CD8-positive, alpha-beta memory T cell (primary cell): ENCODE measurements at places on chromosomes 16 and 17. TPM values are rescaled to one million over a fixed set of nuclear protein-coding genes. Genes with fewer than 3 reads are reported as not detected.

- H3K27ac ChIP-seq: no peak overlapping the region
- H3K4me3 ChIP-seq: no peak overlapping the region
- no peak for DNase-seq
- peaks cover 24% of the 10 kb centered on the region for H3K4me1 ChIP-seq
These were observed 22.6 kb downstream of the CNTNAP1 start for GRCh38 chr17:42704837-42705494.

DNA sequence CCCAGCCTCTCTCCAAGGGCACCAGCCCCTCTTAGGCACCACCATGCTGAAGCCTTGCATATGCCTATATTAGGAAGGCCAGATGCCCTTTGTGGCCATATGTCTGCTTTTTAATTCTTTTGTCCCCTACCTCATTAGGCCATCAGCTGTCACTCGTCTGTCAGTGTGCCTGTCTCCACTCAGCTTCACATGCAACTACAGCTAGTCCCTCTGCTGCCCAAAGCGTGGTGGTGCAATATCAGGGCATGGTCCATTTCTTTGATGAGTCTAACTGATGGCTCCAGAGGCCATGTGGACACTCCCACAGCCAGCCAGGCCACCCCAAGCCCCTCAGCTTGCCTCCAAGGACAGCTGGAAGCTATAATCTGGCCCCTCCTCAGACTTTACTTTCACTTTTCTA is 36.3 kb downstream of the MYO18A start:
- no peaks in the 10 kb centered on the region for H3K27me3 ChIP-seq
- no peaks in the 10 kb centered on the region for H3K36me3 ChIP-seq
- no peak for DNase-seq
- H3K4me3 ChIP-seq: no peak overlapping the region
- no peak overlapping the region for H3K27ac ChIP-seq
- H3K4me1 ChIP-seq: peaks cover 44% of the 10 kb centered on the region

DNA sequence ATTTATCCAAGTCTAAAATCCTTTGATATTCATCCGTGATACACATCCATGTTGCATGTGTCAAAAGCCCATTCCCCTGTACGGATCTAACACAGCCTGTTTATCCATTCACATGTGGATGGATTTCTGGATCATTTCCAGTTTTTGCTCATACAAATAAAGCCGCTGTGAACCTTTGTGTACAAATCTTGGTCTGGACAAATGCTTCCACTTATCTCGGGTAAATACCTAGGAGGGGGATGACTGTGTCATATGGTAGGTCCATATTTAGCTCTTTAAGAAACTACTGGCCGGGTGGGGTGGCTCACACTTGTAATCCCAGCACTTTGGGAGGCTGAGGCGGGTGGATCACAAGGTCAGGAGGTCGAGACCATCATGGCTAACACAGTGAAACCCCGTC is 6.3 kb upstream of the TBCD start:
- no peak overlapping the region for H3K27ac ChIP-seq
- no peak overlapping the region for H3K4me3 ChIP-seq
- no peaks in the 10 kb centered on the region for H3K27me3 ChIP-seq
- no peaks in the 10 kb centered on the region for H3K4me1 ChIP-seq

- H3K4me3 ChIP-seq: no peak overlapping the region
- no peaks in the 10 kb centered on the region for H3K36me3 ChIP-seq
- DNase-seq: no peak
These were observed 11.0 kb upstream of the KATNB1 start for GRCh38 chr16:57724531-57724930.

DNA sequence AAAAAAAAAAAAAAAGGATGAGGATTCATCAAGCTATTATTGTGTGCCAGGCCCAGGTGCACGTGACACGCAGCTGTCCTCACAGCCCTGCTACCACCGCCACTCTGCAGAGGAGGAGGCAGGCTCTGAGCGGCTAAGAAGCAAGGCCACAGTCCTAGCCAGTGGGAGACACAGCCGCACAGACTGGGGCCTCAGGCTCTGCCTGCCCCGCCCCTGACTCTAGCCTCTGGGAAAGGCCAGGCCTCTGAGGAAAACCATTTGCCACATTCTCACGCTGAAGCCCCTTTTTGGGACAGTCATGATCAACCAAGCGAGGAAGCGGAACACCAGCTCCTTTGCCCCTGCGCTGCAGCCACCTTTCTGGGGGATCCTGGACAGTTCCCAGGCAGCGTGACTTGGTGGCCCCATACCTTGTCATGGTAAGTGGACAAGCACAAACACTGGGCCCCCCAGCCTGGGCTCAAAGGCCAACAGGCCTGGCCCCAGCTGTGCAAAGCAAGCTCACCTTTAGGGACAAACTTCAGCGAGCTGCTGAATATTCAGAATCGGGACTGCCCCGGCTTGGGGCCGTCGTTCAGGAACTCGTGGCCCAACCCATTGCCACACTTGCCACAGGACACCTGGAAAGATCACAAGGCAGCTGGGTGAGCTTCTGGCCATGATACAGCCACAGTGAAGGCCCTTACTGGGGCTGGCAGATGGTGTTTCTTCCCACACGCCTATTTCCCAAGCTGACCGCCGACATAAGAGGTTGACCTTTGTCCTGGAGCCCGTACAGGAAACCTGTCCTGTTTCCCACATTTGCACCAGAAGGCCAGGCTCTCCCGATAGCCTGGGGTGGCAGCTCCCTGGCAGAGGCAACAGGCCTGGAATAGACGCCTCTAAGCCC is 2.5 kb downstream of the MSRB1 start:
- H3K4me1 ChIP-seq: peaks cover 16% of the 10 kb centered on the region
- no peak for DNase-seq
- peaks cover 9% of the 10 kb centered on the region for H3K36me3 ChIP-seq

- peaks cover 4% of the 10 kb centered on the region for H3K27me3 ChIP-seq
- peak; percentile 6 for DNase-seq
- no peaks in the 10 kb centered on the region for H3K36me3 ChIP-seq
- peaks cover 13% of the 10 kb centered on the region for H3K4me1 ChIP-seq
- H3K4me3 ChIP-seq: peak overlapping the region; percentile 14
These were observed 11.4 kb upstream of the MRPS23 start for GRCh38 chr17:57861000-57861789.

- H3K27ac ChIP-seq: no peak overlapping the region
- no peak for DNase-seq
- H3K36me3 ChIP-seq: no peaks in the 10 kb centered on the region
- no peak overlapping the region for H3K4me3 ChIP-seq
These were observed 46.9 kb upstream of the SIAH1 start for GRCh38 chr16:48432136-48432535.

- no peak for DNase-seq
- no peaks in the 10 kb centered on the region for H3K27me3 ChIP-seq
- no peak overlapping the region for H3K4me3 ChIP-seq
- H3K4me1 ChIP-seq: no peaks in the 10 kb centered on the region
These were observed 42.4 kb upstream of the ZNF629 start for GRCh38 chr16:30829130-30830071.

GRCh38 chr17:41403404-41404023 is 6.1 kb upstream of the KRT31 start:
- H3K27ac ChIP-seq: no peak overlapping the region
- no peak for DNase-seq
- no peaks in the 10 kb centered on the region for H3K27me3 ChIP-seq
- no peak overlapping the region for H3K4me3 ChIP-seq

GRCh38 chr17:8125947-8126490 is 2.1 kb upstream of the HES7 start:
- DNase-seq: no peak
- peaks cover 7% of the 10 kb centered on the region for H3K27me3 ChIP-seq
- peaks cover 43% of the 10 kb centered on the region for H3K4me1 ChIP-seq
- no peaks in the 10 kb centered on the region for H3K36me3 ChIP-seq
- peak overlapping the region; percentile 24 for H3K27ac ChIP-seq

DNA sequence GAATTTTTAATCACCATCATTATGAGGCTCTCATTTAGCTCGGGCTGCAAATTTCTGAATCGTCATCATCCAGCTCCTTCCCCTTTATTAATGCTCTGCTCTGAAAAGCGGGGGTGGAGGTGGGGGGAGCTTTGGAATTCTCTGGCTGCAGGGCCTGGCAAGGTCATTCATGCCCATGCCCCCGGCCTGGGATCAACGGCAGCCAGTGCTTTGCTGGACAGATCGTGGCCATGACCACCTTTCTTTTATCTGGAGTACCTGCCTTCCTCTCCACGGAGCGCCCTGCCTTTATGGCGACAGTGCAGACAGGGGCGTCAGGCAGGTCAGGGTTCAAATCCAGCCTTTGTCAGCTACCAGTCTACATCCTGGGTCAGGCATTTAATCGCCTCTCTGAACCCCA is 5.1 kb upstream of the CPSF4L start:
- DNase-seq: no peak
- H3K4me1 ChIP-seq: no peaks in the 10 kb centered on the region
- no peak overlapping the region for H3K4me3 ChIP-seq
- H3K27ac ChIP-seq: no peak overlapping the region
- H3K36me3 ChIP-seq: no peaks in the 10 kb centered on the region
- no peaks in the 10 kb centered on the region for H3K27me3 ChIP-seq

- H3K4me1 ChIP-seq: peaks cover 73% of the 10 kb centered on the region
- no peaks in the 10 kb centered on the region for H3K36me3 ChIP-seq
- DNase-seq: peak; percentile 81
- H3K27ac ChIP-seq: peak overlapping the region; percentile 49
These were observed 44.8 kb downstream of the PITPNC1 start for GRCh38 chr17:67421869-67422273.

DNA sequence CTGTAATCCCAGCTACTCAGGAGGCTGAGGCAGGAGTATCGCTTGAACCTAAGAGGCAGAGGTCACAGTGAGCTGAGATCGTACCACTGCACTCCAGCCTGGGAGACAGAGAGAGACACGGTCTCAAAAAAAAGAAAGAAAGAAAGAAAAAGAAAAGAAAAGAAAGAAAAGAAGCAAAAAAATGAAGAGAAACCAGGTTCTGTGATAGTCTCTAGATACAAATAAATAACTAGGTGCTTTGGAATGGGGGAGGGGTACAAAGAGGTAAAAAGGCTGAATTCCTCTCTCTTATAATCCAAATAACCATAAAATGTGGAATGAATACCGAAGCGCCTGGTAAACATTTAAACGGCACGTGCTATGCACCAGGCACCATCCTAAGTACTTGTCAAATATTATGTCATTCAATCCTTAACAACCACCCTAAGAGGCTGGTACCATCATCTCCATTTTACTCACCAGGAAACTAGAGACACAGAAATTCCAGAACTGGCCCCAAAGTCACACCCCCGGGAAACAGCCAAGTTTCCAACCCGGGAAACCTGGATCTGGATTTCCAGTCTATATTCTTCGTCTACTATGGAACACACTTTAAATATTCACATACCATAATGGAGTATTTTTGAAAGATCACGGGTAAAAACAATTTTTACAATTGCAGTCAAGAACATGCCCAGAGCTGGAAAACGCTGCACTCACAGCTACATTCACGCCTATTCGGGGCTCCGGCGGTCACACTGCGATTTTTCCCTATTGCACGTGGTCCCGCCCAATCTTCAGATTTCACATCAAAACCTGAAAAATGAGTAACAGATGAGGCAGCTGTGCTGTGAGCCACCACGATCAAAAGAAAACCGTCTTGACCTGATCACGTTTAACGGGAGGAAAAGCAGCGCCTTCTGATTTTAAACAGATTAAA is 10.5 kb downstream of the NXN start:
- H3K27ac ChIP-seq: no peak overlapping the region
- no peaks in the 10 kb centered on the region for H3K4me1 ChIP-seq
- no peaks in the 10 kb centered on the region for H3K36me3 ChIP-seq
- H3K4me3 ChIP-seq: no peak overlapping the region
- peaks cover 5% of the 10 kb centered on the region for H3K27me3 ChIP-seq
- DNase-seq: no peak

- H3K4me1 ChIP-seq: peaks cover 30% of the 10 kb centered on the region
- H3K4me3 ChIP-seq: no peak overlapping the region
- no peak for DNase-seq
- no peaks in the 10 kb centered on the region for H3K27me3 ChIP-seq
- H3K36me3 ChIP-seq: peaks cover 13% of the 10 kb centered on the region
These were observed 2.6 kb downstream of the COG4 start for GRCh38 chr16:70520612-70521297.

GRCh38 chr17:15239491-15239890 is 25.6 kb downstream of the PMP22 start:
- no peaks in the 10 kb centered on the region for H3K27me3 ChIP-seq
- no peak overlapping the region for H3K4me3 ChIP-seq
- no peaks in the 10 kb centered on the region for H3K36me3 ChIP-seq
- no peak for DNase-seq
- H3K27ac ChIP-seq: no peak overlapping the region

DNA sequence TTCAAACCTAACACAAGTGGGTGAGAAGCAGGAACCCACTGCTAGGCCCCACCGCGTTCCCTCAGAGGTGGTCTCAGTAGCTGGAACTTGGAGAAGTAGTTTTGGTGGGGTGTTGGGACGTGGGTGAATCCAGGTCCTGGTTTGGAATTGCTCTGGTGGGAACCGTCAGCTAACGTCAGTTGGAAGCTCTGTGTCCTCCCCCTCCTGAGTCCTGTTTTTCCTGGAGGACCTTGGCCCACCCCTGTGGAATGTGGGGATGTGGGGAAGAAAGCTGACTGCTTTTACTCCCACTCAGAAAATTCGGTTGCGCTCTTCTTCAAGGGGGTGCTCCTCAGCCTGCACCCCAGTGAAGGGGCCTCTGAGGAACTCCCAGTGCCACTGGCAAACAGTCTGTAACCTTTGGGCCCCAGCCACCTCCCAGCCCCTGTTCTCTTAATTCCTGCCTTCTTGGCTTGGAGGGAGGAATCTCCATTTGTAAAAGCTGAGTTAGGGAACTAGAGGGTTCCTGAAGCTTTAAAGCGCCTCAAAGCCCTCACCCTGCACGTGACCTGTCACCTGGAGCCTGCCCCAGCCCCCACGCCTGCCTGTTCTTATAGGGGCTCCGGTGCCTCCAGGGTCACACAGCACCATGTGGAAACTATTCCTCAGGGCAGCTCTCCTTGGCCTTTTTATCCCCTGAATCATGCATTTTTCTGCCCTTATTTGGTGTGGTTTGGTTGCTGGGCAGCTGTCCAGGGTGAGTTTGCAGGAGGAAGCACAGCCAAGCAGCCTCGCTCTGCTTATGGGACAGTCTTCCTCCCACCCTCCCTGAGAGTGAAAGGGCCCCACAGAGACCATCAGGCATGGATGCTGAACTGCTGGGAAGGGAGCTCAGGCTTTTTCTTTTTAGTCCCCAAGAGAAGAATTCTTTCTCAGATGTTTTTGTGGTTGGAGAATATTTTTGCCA is 16.2 kb upstream of the NAGLU start:
- DNase-seq: no peak
- H3K4me1 ChIP-seq: peaks cover 4% of the 10 kb centered on the region
- no peaks in the 10 kb centered on the region for H3K36me3 ChIP-seq

- H3K36me3 ChIP-seq: no peaks in the 10 kb centered on the region
- peaks cover 21% of the 10 kb centered on the region for H3K4me1 ChIP-seq
- no peak overlapping the region for H3K4me3 ChIP-seq
- H3K27ac ChIP-seq: no peak overlapping the region
- no peaks in the 10 kb centered on the region for H3K27me3 ChIP-seq
- no peak for DNase-seq
These were observed 42.7 kb downstream of the MPRIP start for GRCh38 chr17:17084941-17085340.

- H3K4me3 ChIP-seq: no peak overlapping the region
- no peak for DNase-seq
- H3K27ac ChIP-seq: no peak overlapping the region
- H3K4me1 ChIP-seq: no peaks in the 10 kb centered on the region
- H3K36me3 ChIP-seq: no peaks in the 10 kb centered on the region
- H3K27me3 ChIP-seq: no peaks in the 10 kb centered on the region
These were observed 38.2 kb downstream of the KSR1 start for GRCh38 chr17:27494192-27495091.

The HSD17B2 gene
- not detected for total RNA-seq

The RRAD gene
- total RNA-seq: 0.88 TPM

The TPSD1 gene
- total RNA-seq: not detected

The DGKE gene
- 26.7 TPM for total RNA-seq

The EVPLL gene
- not detected for total RNA-seq

The KRTAP4-9 gene
- total RNA-seq: not detected

The PDE6G gene
- 1.9 TPM for total RNA-seq

The PYY gene
- not detected for total RNA-seq

The NOXO1 gene
- 0.48 TPM for total RNA-seq
